ENCODE measurements at places on chromosomes 7 and 10.

- DNase-seq, result no peak
Observed at GRCh38 chr10:101672536-101672935, 22.4 kb downstream of the FBXW4 start.

DNA sequence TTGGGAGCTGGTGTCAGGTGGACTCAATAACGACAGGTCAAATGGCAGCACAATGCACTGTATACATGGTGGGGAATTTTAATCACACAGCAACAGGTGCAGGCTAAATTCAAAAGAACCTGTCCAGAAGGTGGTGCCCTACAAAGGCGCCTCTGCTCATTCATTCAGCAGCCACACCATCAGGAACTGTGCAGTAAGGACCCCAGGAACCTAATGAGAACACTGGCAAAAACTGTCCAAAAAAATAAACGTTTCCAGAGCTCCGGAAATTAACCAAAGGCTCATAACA is 21.9 kb upstream of the CRYGN start:
- DNase-seq, result no peak

DNA sequence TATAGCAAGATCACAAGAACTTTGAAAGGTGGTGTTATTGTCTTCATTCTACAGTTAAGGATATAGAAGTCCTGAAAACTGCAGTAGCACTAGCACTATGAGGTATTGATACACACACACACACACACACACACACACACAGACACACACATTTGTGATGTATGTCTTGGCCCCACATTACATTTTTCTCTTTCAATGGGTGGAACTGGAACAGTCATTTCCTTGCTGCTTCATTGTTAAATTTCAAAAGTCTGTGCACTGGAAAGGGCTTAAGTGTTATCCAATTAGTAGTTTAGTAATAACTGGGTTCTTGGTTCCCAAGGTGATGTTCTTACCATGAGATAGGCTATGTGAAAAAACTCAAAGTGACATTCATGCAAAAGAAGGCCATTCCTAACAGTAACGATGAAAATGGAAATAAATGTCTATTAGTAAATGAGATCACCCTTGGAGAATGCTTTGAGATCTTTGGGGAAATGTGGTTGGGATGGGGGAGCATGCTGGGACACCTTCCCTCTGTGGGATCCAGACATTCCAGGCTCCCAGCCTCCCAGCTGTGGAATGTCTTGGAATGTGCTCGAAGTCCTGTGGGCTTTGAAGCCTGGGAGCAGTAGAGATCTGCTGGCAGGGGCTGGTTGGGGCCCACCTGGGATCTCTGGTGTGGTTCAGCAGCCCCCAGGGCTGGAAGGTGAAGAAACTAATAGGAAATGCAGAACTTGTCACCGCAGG is 37.4 kb upstream of the CALD1 start:
- no peak for DNase-seq

DNA sequence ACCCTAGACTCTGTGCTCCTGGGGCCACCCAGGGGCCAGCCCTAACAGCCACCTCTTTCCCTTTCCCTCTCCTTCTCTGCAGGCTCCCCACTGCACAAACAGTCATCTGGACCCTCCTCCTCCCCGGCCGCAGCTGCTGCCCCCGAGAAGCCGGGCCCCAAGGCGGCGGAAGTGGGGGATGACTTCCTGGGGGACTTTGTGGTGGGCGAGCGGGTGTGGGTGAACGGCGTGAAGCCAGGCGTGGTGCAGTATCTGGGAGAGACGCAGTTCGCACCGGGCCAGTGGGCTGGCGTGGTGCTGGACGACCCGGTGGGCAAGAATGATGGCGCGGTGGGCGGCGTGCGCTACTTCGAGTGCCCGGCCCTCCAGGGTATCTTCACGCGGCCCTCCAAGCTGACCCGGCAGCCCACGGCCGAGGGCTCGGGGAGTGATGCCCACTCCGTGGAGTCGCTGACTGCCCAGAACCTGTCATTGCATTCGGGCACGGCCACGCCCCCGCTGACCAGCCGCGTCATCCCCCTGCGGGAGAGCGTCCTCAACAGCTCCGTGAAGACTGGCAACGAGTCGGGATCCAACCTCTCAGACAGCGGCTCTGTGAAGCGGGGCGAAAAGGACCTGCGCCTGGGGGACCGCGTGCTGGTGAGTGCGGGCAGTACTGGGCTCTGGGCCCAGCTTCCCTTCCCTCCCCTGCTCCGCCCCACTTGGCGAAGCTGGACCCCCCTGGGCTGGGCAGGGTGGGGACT is 49.3 kb downstream of the CLIP2 start:
- DNase-seq, result no peak

DNA sequence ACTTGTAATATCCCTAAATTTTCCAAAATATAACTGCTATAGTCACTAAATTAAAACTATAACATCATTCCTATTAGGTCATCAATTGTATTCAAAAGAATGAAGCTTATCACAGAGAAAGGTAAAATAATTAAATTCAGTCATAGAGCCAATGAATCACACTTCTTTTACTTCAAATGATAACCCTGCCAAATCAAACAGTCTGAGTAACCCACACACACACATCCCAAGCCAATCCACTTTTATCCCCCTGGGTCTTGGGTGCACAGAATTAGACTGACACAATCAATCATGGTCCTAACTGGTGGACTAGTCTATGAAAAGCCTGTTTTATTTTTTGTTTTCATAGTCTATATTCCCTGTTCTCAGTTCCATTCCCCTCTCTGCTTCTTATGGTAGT is 25.6 kb downstream of the CTNNA3 start:
- no peak for DNase-seq

DNA sequence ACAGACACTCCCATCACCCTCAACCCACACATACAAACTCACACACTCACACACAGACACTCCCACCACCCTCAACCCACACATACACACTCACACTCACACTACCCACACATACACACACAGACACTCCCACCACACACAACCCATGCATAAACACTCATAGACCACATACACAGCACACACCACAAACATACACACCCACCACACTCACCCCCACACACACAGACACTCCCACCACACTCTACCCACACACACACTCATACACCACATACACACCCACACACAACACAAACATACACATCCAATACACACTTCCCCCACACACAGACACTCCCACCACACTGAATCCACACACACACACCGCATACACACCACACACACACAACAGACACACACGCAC is 521.2 kb downstream of the TCERG1L start:
- DNase-seq, result no peak

GRCh38 chr7:6422095-6422494 is 25.7 kb downstream of the DAGLB start:
- DNase-seq, result no peak

DNA sequence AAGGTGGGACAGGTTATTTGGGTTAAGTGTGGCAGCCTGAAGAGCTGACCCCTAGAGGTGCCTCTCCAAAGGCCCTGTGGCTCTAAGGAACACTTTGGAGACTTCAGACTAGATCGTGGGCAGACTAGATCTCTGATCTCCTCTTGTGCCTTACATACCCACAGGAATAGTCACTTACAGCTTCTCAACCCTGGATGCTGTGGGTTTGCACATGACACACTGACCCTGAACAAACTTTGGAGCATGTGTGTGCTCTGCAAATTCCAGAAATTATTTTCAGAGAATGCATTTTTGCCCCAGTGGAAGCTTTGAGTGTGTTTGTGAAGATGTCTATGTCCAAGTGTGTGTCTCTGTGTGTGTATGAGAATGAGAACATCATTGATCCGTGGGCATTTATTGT is 119.6 kb downstream of the EMX2 start:
- no peak for DNase-seq
